GM20000 (cell line): ENCODE measurements at places on chromosomes 6 and 20.

DNA sequence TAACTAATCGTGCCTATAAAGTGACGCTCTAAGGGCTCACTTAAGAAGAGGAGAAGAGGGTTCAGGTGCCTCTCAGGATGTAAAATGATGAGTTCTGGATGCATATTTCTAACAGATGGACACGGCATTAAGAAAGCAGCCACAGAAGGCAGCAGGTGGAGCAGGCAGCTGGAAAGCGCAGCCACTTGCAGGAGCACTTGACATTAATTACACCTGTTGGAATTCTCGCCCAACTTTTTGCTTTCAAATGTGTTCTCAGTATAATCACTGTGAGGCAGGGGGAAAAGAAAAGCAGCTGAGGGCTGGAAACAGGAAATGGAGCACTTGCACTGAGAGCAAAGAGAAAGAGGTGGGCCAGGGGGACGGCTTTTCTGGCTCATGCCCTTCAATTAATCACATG, 164.2 kb downstream of the NKAIN2 start:
- DNase-seq = no peak

- no peak for DNase-seq
Measured at GRCh38 chr6:147384029-147384428, 124.5 kb upstream of the SAMD5 start.

GRCh38 chr6:106090001-106090400, 3.9 kb downstream of the PRDM1 start:
- no peak for DNase-seq

GRCh38 chr6:51495096-51495495, 592.3 kb downstream of the PKHD1 start:
- no peak for DNase-seq

DNA sequence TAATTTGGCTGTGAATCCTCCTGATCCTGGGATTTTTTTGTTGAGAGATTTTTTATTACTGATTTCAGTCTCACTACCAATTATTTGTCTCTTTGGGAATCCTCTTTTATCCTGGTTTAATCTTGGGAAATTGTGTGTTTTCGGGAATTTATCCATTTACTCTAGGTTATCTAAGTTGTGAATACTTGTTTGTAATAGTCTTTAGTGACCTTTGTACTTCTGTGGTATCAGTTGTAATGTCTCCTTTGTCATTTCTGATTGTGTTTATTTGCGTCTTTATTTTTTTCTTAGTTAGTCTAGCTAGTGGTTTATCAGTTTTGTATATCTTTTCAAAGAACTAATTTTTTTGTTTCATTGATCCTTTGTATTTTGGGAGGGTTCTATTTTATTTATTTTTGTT, 27.3 kb upstream of the ZNF337 start:
- DNase-seq = no peak

DNA sequence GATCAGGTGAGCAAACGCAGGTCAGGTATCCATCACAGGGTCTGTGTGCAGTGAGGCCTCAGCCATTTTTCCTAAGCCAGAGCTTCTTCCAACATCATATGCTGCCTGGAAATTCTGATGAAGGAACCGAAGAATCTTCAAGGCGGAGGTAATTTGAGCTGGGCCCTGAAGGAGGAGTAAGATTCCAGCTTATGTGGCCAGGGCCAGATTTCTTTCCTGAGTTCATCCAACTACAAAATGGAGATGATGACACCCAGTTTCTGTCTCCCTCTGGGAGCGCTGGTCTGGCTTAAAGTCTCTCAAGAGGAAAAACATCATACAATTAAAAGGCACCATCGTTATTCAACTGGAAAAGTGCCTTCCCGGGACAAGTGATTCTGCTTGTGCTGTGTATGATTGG, 6.9 kb upstream of the MANBAL start:
- no peak for DNase-seq
